ENCODE measurements at places on chromosomes 6 and 20.

- no peak for DNase-seq
Observed at GRCh38 chr20:48131581-48131980, 346.3 kb upstream of the SULF2 start.

DNA sequence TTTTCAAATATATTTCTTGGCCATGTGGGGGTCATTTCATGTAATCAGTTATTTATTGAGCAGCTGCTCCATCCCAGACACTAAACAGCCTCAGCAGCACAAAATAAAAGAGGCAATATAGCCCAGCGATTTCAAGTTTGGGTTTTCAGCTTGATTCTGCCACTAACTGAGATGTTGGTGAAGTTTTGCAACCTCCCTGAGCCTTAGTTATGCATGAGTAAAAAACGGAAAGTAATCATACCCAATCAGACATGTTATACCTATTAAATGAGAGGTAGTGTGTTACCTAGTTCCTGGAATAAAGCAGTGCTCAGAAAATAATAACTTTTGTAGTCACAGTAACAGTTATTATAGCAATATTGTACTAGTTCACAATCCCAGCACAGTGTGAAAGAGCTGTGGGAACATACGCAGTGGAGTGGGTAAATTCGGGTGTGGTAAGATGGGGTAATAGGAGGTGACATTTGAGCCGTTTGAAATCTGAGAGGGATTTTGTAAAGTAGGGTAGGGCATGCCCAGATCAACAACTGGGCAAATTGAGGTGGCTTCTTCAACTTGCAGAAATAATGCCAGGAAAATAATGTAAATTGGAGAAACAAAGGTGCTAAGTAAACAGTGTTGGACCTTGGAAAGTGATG lies 1.5 kb downstream of the SLC9A8 start:
- DNase-seq, result no peak

- DNase-seq, result no peak
Observed at GRCh38 chr20:60506061-60506460, 547.8 kb downstream of the CDH26 start.

- DNase-seq, result no peak
Observed at GRCh38 chr20:1946762-1947534, 46.9 kb downstream of the PDYN start.

- peak; percentile 37 for DNase-seq
Observed at GRCh38 chr6:5084781-5085647, at the start of gene PPP1R3G. TSS of gene PPP1R3G (plus strand) at chr6:5085341. CDS start at chr6:5085486, 145 bp downstream.

- DNase-seq, result no peak
Observed at GRCh38 chr20:48919882-48920526, 1.5 kb upstream of the ARFGEF2 start.

DNA sequence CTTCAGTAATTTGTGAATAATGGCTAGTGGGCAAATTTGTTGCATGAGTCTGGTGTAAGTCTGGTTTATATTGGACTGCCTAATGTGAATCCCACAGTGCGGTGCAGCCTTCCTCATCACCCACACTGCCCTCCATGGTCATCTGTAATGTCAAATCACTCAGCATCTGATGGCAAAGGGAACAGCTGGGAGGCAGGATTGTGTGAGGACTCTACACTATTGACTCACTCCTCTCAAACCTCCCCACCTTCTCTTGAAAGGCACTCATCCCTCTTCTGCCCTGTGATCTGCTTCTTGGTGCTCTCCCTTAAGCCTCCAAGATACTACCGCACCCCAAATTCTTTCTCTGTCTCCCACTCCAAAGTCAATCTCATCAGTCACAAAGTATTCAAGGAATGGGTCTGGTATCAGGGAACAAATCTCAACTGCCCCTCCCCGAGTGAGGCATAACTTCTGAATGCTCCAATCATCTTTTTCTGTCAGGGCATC lies 146.0 kb upstream of the BEND6 start:
- DNase-seq, result no peak

GRCh38 chr6:160995271-160995670 lies 3.7 kb downstream of the MAP3K4 start:
- DNase-seq, result no peak

DNA sequence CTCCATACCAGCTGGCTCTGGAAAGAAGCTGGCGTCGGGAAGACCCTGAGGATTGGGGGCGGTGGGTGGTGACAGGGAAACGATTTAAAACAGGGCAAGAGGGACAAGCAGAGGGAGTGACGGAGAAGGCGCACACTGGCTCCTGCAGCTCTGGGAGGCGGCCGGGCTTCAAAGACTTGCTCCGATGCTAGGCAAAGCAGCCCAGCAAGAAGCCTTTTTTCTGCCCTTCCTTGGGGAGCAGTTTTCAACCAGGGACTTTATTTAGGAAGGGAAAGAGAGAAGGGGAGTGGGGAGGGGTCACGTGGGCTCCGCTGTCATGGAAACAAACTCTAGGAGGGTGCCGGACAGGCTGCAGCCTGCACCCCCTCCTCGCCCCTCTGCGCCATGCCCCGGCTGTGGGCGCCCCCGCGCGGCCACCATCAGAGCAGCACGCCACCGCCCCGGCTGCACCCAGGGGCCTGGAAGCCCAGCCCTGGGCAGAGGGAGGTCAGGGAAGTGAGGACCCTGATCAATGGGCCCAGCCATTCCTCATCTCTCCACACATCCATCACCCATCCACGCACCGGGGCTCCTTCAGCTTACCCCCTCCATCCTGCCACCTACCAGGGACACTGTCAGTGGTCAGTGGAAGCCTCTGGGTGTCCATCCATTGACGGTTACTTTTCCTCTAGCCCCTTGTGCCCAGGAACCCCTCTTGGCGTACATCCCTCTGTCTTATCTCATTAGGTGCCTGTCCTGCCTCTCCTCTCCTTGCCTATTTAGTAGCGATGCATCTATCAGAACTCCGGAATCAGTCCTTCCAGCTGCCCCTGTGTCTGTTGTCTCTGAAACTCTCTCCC lies 66.6 kb upstream of the CCDC167 start:
- peak; percentile 80 for DNase-seq

- DNase-seq, result no peak
Observed at GRCh38 chr6:42025845-42026243, 24.5 kb upstream of the TAF8 start.

GRCh38 chr6:12048609-12049008 lies 36.5 kb downstream of the HIVEP1 start:
- no peak for DNase-seq

DNA sequence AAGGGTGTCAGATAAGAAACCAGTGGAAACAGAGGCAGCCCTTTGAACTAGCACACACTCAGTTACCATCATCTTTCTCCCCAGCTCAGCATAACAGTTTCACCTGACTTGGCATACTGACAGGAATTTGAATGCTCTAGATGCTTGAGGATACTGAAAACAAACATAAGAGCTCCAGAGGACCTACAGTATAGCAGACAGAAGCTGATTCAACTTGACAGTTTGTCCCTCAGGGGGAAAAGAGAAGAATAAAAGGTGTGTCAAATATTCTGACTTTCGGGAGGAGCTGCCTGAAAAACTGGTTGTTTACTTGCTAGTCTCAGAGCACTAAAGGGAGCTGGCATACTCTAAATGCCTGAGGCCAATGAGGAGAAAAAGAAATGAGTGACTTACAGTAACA lies 35.1 kb downstream of the EYS start:
- DNase-seq, result no peak

DNA sequence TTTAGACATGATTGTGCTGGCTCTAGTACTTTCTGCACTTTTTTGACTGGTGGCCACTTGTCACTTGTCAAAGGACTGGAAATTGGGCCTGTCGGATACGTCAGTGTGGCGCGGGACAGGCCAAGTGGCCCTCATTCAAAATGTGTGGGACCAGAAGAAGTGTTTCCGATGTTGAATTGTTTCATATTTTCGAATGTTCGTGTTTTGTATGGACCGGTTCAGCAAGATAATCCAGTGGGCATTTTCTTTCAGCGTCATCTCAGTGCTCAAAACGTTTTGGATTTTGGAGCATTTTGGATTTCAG lies 3.5 kb downstream of the KIF25 start:
- DNase-seq, result no peak

DNA sequence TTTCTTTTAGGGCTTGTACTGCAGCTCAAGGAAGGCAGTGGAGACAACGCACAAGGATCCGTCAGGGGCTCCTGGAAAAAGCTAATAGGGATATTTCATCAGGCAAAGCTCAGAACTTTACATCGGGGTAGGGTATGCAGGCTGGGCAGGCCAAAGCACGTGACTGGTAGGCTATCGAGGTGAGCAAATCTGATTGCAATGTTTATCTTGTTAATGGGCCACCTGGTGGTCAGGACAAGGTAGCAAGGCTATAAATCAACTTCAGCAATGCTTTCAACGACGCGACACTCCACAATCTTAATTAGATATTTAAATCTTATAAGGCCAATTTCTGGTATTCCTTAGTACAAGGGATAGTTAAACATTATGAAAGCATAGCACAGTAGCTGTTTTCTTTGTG lies 1302.8 kb upstream of the EYS start:
- no peak for DNase-seq

- DNase-seq, result peak; percentile 62
Observed at GRCh38 chr6:90463359-90463758, 123.5 kb downstream of the MAP3K7 start.

- peak; percentile 7 for DNase-seq
Observed at GRCh38 chr20:19758133-19758500, at the start of gene RIN2. TSS of gene RIN2 (plus strand) at chr20:19758258. CDS start at chr20:19889602, 131,344 bp downstream.

DNA sequence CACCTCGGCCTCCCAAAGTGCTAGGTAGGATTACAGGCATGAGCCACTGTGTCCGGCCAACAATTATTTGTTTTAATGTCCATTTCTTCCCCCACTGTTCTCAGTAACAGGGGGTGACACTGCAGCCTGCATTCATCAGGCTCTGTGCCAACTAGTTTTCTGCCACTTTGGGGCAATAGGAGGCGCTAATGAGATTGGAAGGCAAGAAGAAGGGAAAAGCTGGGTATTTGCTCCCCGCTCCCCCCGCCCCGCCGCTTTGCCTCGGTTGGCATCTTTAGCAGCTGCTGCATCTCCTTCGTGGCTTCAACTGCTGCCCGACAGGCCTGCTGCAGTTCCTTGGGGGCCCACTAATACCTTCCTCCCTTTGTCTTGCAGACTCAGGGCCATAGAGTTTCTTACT lies 35.0 kb upstream of the MDGA1 start:
- DNase-seq, result no peak

DNA sequence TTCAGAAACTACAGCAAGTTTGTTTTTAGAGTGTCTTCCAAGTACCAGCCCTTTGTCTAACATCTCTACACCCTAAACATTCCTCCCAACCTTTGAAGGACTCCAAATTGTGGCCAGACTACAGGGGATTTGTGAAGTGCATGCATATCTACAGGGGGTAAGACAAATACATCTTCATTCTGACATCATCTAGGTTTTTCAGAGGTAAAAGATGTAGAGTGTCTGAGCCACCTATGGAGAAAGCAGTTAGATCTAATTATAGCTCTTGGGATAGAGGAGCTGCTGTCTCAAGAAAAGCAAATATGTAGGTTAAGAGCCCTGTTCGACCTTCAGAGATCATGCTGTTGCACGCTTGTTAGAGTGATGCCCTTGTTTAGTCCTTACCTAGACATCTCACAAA lies 617.7 kb upstream of the AGPAT4 start:
- no peak for DNase-seq

- no peak for DNase-seq
Observed at GRCh38 chr6:83885984-83886383, 26.5 kb downstream of the CYB5R4 start.

DNA sequence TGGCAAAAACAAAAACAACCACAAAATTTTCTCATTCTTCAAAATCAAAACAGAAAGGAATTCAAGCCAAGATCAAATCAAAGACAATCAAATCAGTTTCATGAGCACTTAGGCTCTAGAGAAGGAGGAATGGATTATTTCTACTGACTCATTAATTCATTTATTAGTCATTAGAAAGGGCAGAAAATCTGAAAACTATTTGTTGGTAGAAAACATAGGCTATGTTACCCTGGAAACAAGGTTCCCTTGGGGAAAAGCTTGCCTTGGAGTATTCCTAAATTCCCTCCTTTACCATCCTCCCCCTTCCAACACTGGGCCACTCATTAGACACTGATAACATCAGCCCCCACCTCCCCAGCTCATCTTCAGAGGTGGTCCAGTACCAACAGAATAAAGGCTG lies 17.5 kb downstream of the KIF16B start:
- DNase-seq, result no peak

DNA sequence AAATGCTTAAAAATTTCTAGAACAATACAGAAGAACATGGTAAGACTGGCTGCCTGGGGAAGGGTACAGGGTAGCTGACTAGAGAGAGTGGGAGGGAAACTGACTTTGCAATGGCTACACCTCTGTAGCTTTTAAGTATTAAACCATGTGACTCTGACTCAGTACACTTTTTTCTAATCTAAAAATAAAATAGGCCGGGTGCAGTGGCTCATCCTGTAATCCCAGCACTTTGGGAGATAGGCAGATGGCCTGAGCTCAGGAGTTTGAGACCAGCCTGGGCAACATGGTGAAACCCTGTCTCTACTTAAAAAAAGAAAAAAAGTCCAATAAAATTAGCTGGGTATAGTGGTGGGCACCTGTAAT lies 18.5 kb downstream of the ATP9A start:
- DNase-seq, result no peak

DNA sequence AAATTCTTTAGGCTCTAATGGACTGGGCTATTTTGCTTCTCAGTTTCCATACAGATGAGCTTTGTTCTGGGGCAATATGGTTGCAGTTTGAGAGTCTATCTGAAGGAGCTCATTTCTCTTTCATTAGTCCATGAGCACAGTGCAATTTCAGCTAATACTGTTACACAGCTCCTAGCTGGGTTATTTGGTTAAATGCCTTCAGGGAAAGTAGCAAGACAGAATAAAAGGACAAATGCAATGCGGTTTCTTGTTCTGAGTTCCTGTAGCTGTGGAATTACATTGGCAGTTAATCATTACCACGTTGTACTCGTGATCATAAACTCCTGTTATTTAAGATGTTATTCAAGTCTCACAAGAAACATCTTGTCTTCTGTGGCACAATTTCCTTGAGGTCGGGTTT lies 127.7 kb downstream of the BFSP1 start:
- no peak for DNase-seq

GRCh38 chr20:61712688-61713087 lies 353.0 kb downstream of the TAF4 start:
- no peak for DNase-seq

DNA sequence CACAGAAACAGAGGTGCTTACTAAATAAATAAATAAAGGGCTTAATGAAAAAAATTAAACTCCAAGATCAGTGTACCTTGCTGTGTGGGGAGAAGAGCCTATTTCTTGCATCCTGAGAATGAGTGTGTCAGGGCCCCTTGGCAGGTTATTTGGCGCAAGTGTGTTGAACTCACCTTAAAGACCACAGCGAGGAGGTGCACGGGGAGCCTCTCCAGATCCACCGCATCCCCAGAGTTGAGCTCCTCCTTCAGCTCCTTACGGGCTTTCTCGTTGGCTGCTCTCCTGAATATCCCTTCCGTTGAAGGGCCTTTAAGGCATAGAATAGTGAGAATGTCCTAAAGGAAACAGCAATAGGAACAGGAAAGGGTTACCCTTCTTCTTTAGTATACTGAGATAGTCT lies 3.6 kb downstream of the TAGAP start:
- no peak for DNase-seq

- no peak for DNase-seq
Observed at GRCh38 chr20:60306551-60306950, 348.3 kb downstream of the CDH26 start.

DNA sequence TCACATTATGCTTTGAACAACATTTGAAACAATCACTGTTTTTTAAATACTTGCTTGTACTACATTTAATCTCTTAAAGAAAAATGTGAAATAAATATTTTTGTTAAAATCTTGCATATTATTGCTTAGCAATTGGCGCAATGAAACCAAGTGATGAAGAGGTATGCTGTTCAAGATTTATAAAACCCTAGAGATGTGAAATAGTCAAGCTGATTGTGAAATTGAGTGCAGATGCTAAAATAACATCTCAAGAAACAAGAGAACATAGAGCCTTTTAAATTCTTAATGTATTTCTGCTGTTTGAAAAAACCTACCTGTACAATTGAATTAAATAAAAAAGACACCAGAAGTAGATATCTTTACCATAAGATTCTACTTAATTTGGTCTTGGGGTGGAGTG lies 179.2 kb upstream of the MCHR2 start:
- DNase-seq, result no peak
